ENCODE measurements at places on chromosomes 16 and 17.

DNA sequence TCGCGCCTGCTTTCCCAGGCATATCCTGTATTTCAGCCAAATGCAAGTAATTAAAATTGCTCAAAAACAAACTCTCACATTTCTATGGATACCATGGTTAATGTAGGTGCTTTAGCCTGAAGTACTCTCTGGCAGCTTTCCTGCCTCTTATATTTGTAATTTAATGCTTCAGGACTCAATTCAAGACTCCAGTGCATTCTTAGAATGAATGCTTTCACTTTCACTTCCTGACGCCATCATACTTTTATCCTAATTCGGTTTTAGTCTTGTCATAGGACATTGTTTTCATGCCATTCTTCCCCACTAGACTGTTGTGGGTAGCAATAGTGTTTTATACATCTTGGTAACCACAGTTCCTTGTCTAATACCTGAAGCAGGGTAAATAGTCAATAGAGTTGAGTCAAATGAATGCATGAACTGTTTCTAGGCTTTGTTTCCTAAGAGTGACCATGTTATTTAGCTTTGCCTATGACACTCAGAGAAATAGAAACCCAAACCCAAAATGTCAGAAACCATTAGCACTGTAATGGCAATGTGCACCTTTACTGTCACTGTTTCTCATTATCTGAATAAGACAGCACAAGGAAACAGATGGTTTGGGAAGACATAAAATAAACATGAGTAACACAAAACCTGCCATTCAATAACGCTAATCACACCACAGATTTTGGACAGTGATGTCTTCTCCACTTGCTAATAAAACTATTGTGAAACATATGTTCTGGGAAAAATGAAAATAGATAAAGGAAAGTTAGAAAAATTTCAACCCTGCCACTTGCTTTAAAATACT lies 705.5 kb downstream of the CDH11 start:
- H3K36me3 ChIP-seq = no peaks in the 10 kb centered on the region
- no peak overlapping the region for H3K27ac ChIP-seq
- H3K4me1 ChIP-seq = no peaks in the 10 kb centered on the region
- peak overlapping the region; percentile 12 for H3K4me3 ChIP-seq
- H3K27me3 ChIP-seq = no peaks in the 10 kb centered on the region
- no peak for DNase-seq

GRCh38 chr17:40364121-40364861 lies at the start of gene GJD3:
Gene GJD3 (minus strand): TSS chr17:40364737. CDS start chr17:40363815, 922 bp downstream.
- H3K4me3 ChIP-seq = peak within 1 kb of the TSS; percentile 65
- DNase-seq = no peak
- H3K36me3 ChIP-seq = no peaks in the 10 kb centered on the region
- H3K4me1 ChIP-seq = no peaks in the 10 kb centered on the region
- H3K27me3 ChIP-seq = no peaks in the 10 kb centered on the region

- no peak overlapping the region for H3K27ac ChIP-seq
- H3K27me3 ChIP-seq = no peaks in the 10 kb centered on the region
- H3K4me1 ChIP-seq = no peaks in the 10 kb centered on the region
- no peak overlapping the region for H3K4me3 ChIP-seq
- no peaks in the 10 kb centered on the region for H3K36me3 ChIP-seq
- DNase-seq = no peak
These were observed 37.7 kb upstream of the CCDC182 start for GRCh38 chr17:57782647-57783337.

DNA sequence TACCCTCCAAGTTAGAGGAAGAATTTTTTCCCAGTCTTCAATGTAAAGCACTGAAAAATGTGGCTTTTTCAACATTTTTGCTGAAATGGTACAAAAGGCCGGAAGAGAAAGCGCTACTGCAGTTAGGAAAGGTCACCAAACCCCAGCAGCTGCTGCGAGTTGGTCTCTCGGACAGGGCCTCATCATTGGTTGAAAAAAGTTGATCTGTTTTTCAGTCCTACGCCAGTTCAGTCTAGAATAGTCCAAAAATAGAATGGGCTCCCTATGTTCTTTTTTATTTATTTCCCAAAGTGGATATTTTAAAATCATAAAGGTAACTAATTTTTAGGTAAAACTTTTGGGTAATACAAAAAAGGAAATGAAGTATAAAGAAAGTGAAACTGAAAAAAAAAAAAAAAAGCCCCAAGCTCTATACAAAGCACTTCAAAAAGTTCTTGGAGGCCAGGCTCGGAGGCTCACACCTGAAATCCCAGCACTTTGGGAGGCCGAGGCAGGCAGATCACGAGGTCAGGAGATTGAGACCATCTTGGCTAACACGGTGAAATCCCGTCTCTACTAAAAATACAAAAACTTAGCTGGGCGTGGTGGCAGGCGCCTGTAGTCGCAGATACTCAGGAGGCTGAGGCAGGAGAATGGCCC lies 17.4 kb downstream of the ADAP2 start:
- no peak for DNase-seq
- H3K4me3 ChIP-seq = no peak overlapping the region
- H3K4me1 ChIP-seq = no peaks in the 10 kb centered on the region
- no peak overlapping the region for H3K27ac ChIP-seq
- H3K36me3 ChIP-seq = no peaks in the 10 kb centered on the region

- peak overlapping the region; percentile 95 for H3K27ac ChIP-seq
- H3K27me3 ChIP-seq = no peaks in the 10 kb centered on the region
- H3K36me3 ChIP-seq = no peaks in the 10 kb centered on the region
- H3K4me3 ChIP-seq = peak overlapping the region; percentile 87
- no peak for DNase-seq
These were observed 715 bp downstream of the ENDOV start for GRCh38 chr17:80415626-80416137.

GRCh38 chr17:4344926-4345325 lies 21.5 kb downstream of the UBE2G1 start:
- H3K27me3 ChIP-seq = no peaks in the 10 kb centered on the region
- H3K27ac ChIP-seq = no peak overlapping the region
- DNase-seq = no peak

- no peak for DNase-seq
- H3K4me3 ChIP-seq = no peak overlapping the region
- H3K27ac ChIP-seq = no peak overlapping the region
- no peaks in the 10 kb centered on the region for H3K27me3 ChIP-seq
- peaks cover 16% of the 10 kb centered on the region for H3K4me1 ChIP-seq
These were observed 30.4 kb upstream of the PITPNA start for GRCh38 chr17:1592751-1593629.

DNA sequence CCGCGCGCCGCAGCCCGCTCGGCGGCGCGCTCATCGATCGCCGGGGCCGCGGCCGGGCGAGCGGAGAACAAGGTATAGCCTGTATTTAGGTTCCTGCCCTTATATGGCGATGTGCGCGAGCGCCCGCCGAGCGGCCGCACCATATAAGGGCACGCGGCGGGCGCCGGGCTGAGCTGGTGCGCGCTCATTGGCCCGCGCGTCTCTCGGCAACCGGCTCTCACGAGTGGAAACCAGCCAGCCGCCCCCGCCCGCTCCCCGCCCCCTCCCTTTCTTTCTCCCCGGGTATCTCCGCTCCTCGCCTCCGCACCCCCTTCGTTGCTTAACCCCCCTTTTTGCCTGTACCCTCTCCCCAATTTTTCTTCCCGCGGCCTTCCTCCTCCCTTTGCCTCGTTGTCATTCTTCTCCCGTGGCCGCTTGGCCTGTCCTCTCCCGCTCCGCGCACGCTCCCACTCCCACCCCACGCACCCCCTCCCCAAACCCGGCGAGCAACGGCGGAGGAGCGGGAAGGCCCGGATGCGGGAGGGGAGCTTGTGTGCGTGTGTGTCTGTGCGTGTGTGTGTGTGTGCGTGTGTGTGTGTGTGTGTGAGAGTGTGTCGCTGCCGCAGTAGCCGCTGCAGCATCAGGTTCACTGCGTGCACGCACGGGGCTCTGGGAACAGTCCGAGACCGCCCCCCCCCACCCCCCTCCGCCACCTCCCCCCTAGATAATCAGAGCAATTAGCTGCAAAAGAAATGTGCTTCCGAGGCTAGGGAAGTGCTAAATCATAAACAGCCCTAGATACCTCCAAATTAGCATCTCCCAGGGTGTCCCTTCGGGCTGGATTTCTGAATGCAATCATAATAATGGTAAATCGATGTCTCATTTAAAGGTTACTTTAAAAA lies 13.5 kb upstream of the CBX8 start:
- H3K4me1 ChIP-seq = peaks cover 20% of the 10 kb centered on the region
- no peaks in the 10 kb centered on the region for H3K36me3 ChIP-seq
- peaks cover 3% of the 10 kb centered on the region for H3K27me3 ChIP-seq
- no peak overlapping the region for H3K4me3 ChIP-seq
- H3K27ac ChIP-seq = no peak overlapping the region

GRCh38 chr16:30658731-30659506 lies 688 bp downstream of the FBRS start:
- peak overlapping the region; percentile 99 for H3K27ac ChIP-seq
- H3K27me3 ChIP-seq = no peaks in the 10 kb centered on the region
- H3K4me3 ChIP-seq = peak overlapping the region; percentile 95
- peaks cover 21% of the 10 kb centered on the region for H3K4me1 ChIP-seq

DNA sequence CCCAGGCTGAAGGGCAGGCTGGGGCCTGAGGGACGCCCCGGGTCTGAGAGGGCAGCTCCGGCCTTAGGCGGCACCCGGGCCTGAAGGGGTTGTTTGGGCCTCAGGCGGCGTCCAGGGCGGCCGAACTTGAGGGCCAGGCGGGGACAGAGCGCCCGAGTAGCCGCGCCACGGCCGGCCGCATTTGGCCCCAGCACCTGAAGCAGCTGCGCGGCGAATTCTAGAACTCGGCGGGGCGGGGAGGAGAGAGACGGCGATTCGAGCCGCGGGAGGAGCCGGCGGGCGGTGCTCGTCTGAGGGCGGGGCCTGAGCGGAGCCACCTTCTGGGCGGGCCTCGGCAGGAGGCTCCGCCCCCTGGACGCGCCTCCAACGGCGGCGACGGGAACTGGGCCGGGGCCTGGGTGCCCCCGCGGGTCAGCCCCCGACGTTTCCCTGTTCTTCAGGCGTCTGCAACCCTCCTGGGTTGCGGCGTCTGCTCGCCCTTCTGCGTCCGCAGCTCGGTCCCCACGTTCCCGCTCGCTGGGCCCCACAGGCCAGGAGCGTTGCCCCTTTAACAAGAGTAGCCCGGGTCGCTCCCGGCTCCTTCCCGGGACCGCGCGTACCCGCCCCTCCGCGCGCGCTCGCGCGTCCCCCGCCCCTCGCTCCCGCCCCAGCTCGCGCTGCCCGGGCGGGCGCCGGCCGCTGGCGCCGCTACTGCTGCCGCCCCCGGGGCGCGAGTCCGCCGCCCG lies at the start of the genes INCA1 and KIF1C:
INCA1 (minus strand) TSS at position 221 of the 725 bp plus-strand sequence. CDS start 3,085 bp downstream, outside the sequence.
KIF1C (plus strand) TSS at position 649 of the 725 bp plus-strand sequence. CDS start 2,297 bp downstream, outside the sequence.
- peak within 1 kb of the TSS; percentile 92 for H3K4me3 ChIP-seq
- DNase-seq = peak; percentile 98
- H3K4me1 ChIP-seq = peaks cover 4% of the 10 kb centered on the region
- no peaks in the 10 kb centered on the region for H3K27me3 ChIP-seq
- H3K36me3 ChIP-seq = no peaks in the 10 kb centered on the region

DNA sequence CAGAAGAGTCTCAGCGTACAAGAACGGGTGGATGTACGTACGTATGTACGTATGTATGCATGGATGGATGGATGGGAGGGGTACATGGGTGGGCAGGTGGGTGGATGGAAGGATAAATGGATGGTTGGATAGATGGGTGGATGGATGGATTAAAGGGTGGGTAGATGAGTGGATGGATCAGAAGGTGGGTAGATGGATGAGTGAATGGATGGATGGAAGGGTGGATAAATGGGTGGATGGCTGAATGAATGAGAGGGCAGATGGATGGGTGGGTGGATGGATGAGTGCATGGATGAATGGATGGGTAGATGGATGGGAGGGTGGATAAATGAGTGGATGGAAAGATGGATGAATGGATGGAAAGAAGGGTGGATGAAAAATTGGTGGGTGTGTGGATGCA lies 45.6 kb downstream of the ENGASE start:
- H3K36me3 ChIP-seq = no peaks in the 10 kb centered on the region
- no peak overlapping the region for H3K4me3 ChIP-seq
- H3K4me1 ChIP-seq = no peaks in the 10 kb centered on the region
- H3K27me3 ChIP-seq = no peaks in the 10 kb centered on the region
- no peak for DNase-seq

DNA sequence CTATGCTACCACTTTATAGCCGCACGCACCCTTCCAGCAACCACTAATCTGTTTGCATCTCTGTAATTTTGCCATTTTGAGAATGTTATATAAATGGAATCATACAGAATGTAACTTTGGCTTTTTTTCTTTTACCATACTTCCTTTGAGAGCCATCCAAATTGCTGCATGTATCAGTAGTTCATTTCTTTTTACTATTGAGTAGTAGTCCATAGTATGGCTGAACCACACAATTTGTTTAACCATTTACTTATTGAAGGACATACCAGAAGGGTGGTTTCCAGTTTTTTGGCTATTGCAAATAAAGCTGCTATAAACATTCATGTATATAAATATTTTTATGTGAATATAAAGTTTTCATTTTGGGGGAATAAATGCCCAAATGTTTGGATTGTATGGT lies 8.8 kb downstream of the TENT4B start:
- no peaks in the 10 kb centered on the region for H3K27me3 ChIP-seq
- no peaks in the 10 kb centered on the region for H3K36me3 ChIP-seq
- H3K4me3 ChIP-seq = no peak overlapping the region
- no peak overlapping the region for H3K27ac ChIP-seq

DNA sequence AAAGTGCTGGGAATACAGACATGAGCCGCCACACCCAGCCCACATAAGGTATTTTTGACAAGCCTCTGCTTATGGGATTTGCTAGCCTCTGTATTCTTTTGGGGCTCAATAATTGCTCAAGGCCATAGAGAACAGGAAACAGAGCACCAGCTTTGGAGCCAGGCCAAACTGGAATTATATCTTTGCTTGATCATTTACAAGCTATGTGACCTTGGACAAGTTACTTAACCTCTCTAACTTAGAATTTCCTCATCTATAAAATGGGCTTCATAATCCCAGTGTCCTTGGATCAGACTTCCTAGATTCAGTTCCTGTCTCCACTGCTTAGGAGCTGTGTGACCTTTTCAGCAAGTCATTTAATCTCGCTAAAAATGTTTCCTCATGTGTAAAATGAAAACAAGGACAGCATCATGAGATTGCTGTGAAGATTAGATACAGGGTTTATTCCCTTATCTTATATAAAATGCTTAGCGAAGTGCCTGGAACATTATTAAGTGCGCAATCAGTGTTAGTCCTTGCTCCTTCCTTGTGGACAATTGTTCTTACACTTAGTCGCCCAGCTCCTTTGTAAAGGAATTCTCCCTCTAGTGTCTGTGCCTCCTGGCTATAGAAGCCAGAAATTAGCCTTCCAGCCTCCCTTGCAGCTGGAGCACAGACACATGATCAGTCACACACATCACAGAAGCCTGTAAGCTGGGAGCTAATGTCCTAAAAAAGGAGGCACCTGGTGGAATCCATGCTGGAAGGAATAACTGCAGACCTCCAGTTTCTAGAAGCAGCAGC lies 16.6 kb downstream of the KRT9 start:
- no peaks in the 10 kb centered on the region for H3K36me3 ChIP-seq
- no peak for DNase-seq
- H3K27ac ChIP-seq = no peak overlapping the region

DNA sequence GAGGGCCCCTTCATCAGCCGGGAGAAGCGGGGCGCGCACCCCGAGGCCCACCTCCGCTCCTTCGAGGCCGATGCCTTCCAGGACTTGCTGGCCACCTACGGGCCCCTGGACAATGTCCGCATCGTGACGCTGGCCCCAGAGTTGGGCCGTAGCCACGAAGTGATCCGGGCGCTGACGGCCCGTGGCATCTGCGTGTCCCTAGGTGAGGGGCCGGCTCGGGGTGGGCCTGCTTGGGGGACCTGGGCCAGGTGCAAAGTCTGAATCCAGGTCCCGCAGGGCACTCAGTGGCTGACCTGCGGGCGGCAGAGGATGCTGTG lies 3.5 kb downstream of the CEMP1 start:
- H3K4me3 ChIP-seq = no peak overlapping the region
- no peaks in the 10 kb centered on the region for H3K36me3 ChIP-seq
- DNase-seq = peak; percentile 44
- H3K27me3 ChIP-seq = no peaks in the 10 kb centered on the region
- no peaks in the 10 kb centered on the region for H3K4me1 ChIP-seq
